ENCODE measurements at places on chromosomes 12 and 14.

DNA sequence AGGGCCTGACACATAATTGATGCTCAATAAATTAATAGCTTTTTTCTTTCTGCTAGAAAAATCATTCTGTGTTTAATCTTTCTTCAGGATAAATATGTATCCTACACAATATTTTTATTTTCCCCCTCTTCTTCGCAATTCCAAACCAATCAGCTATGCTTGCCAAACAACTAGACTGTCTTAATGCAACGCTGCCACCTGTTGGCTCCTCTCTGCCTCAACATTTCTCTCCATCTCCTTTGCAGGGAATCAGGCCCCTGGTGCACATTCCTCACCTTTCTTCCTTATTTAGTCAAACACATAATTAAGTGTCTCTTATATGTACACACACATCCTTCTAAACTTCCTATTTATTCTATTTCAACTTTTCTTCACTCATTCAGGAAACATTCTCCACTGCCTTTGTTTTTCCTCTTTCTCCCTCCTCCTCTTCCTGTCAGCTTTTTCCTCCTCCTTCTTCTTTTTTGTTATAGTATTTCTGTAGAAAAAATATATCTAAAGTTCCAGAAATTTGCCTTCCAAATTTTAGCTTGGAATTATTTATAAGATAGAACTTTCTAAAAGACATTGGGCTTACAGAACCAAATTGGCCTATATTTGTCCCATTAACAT, 406.0 kb downstream of the PRKD1 start:
- no peak for DNase-seq

DNA sequence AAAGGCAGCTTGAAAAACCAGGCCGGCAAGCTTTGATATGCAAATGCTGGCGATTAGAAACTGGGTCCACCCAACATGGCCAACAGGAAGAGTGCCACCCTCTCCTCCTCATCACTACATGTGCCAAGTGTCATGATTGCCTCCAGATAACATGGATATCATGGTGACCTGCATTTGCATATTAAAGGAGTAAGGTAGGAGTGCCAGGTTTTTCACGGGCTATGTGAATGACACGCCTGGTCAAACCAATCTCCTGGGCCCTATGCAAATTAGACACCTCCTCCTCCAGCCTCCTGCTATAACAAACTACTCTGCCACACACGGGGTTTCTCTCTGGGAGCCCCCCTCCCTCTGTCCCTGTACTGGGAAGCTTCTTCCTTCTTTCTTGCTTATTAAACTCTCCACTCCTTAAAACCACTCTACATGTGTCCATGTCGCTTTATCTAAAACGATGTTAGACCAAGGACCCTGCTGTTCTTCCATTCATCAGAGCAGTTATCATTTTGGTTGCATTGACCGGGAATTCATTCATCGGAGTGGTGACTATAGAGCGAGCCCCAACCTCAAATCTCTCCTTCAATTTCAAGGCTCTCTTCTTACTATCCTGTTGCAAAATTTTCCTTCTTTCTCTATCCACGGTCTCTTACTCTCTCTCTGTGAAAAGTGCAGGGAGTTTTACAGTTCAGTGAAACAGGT, 27.5 kb downstream of the APOBEC1 start:
- DNase-seq = peak; percentile 27

DNA sequence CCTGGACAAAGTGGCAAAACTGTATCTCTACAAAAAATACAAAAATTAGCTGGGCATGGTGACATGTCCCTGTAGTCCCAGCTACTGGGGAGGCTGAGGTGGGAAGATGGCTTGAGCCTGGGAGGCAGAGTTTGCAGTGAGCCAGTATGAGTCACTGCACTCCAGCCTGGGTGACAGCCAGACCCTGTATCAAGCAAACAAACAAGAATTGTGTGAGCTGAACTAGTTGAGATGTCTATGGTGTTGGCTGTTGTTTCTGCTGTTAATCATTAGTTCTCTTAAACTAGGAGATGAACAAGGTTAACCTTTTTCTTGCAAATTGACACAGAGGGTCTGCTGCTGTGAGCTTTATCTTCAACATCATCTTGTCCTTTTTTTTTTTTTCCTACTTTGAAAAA, 23.6 kb downstream of the RASSF3 start:
- DNase-seq = no peak

DNA sequence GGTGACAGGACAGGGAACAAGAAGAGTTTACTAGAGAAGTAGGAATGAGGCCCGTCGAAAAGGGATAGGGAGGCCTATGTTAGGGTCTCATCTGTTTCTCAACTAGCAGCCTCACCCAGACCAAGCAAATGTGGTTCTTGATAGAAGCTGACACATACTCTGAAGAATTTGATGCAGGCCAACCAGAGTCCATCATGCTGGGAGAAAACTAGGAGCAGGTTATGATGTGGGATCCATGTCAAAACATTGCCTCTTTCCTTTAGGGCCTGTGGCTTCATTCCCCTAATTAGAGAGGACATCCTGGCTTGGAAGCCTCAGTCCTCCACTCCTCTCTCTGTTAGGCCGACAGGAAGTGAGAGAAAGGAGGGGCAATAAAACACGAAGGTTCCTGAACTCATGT, 122.8 kb downstream of the NTF3 start:
- no peak for DNase-seq

Data from left kidney (tissue), 8 donors.